ENCODE measurements at places on chromosomes 12 and 14. TPM values are rescaled to one million over a fixed set of nuclear protein-coding genes. Genes with fewer than 3 reads are reported as not detected.

KRT75 gene
- not detected for total RNA-seq

RNASE4 gene
- 16.4 TPM for total RNA-seq

OLR1 gene
- 0.65 TPM for total RNA-seq

MAP1LC3B2 gene
- 0.92 TPM for total RNA-seq

LBHD2 gene
- total RNA-seq: not detected

PLEKHG7 gene
- 0.47 TPM for total RNA-seq

HEATR5A gene
- total RNA-seq: 18.3 TPM

CNPY2 gene
- 94.2 TPM for total RNA-seq

RBP5 gene
- total RNA-seq: 2.5 TPM

DBX2 gene
- not detected for total RNA-seq
